ENCODE measurements at places on chromosomes 6 and 20. TPM values are rescaled to one million over a fixed set of nuclear protein-coding genes. Genes with fewer than 3 reads are reported as not detected.

- DNase-seq: no peak
Observed at GRCh38 chr20:63118303-63119120, 97.4 kb downstream of the YTHDF1 start.

- DNase-seq: peak; percentile 92
Observed at GRCh38 chr20:63071541-63072181, 64.9 kb upstream of the BHLHE23 start.

- peak; percentile 82 for DNase-seq
Observed at GRCh38 chr20:37299718-37300528, 10.5 kb downstream of the MANBAL start.

DNA sequence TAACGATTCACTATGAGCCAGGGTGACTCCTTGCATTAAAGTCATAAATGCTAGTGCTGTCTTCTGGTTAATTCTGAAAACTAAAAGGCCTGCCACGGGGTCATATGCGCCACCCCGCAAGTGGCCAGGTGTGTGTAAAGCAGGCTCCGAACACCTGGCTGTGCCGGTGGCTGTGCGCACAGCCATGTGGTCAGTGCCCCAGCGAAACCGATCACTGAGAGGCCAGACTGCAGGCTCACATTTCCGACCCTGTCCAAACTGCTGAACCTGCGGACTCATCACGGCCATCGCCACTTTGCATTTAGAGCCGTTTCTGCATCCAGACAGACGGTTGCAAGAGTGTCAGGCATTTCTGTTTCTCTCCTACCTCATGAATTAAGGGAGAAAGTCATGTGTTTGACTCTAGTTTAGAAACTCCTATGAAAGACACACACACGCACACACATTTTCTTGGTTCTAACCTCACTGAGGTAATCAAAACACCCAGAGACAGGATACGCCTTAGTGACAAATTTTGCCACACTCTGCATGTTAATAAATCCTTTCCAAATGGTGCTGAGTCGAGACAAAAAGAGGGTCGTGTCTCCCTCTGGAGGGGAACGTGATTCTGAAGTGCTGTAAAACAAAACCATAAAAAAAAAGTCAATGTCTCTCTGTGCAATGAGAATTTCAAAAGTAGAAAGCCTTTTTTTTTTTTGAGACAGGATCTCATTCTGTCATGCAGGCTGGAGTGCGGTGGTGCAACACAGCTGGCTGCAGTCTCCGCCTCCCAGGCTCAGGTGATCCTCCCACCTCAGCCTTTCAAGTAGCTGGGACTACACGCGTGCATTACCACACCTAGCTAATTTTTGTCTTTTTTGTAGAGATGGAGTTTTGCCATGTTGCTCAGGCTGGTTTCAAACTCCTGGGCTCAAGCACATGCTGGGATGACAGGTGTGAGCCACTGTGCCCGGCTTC, 31.0 kb upstream of the TCFL5 start:
- no peak for DNase-seq

GRCh38 chr20:40175296-40175695, 513.7 kb downstream of the MAFB start:
- no peak for DNase-seq

GRCh38 chr6:7104752-7105151, 3.0 kb upstream of the RREB1 start:
- no peak for DNase-seq

GRCh38 chr6:43823390-43823789, 53.4 kb downstream of the VEGFA start:
- DNase-seq: no peak

NFATC2 gene
- 0.51 TPM for total RNA-seq

SPATS1 gene
- total RNA-seq: not detected

DNA sequence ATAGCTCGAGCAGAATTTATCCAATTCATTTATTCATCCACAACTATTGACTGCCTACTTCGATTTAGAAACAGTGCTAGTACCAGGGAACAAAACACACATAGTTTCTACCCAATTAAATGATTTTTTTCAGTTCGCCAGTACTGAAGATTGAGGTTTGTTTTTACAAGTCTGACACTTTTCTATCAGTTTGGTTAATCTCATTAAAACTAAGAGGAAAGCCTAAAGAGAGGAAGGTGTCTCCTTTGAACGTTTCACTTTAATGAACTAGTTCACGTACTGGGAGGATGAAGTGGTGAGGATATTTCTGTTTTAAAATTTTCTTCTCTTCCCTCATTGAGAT, 570 bp upstream of the ANKS1A start:
- DNase-seq: no peak

GRCh38 chr6:106025655-106026054, 60.5 kb upstream of the PRDM1 start:
- DNase-seq: peak; percentile 67

LY6G5C gene
- 1.7 TPM for total RNA-seq

DNA sequence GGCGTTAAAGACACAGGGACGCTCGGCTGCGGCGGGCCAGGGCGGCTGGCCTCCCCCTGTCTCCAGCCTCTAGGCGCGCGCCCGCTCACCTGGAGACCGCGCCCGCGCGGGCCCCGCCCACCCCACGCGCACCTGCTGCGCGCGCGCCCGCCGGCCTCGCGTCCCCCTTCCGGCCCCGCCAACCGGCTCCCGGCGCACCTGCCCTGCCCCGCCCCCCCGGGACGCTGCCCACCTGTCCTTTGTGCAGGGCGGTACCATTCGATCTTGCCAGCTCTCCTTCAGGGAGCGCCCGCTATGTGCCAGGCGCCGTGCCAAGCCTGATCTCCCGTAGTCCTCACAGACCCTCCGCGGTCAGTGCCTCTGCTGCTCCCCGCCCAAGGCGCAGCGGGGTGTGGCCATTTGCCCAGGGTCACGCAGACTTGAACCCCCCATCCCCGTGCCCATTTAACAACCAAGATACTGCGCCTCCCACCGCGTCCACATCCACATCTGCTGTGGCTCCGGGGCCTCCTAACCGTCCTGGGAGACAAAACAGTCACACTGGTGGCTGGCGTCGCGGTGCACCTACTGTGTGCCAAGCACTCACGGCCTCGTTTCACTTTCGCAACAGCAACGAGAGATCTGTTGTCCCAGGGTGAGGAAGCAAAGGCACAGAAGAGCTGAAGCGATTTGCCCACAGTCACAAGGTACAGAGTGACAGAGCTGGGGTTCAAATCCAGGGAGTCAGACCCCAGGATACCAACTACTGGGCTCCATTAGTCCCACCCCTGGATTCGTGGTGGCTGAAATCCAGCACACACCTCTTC, 48.1 kb downstream of the NOL4L start:
- DNase-seq: no peak

- no peak for DNase-seq
Observed at GRCh38 chr20:38159957-38160756, 4.9 kb downstream of the TGM2 start.

PAK5 gene
- total RNA-seq: not detected

DNA sequence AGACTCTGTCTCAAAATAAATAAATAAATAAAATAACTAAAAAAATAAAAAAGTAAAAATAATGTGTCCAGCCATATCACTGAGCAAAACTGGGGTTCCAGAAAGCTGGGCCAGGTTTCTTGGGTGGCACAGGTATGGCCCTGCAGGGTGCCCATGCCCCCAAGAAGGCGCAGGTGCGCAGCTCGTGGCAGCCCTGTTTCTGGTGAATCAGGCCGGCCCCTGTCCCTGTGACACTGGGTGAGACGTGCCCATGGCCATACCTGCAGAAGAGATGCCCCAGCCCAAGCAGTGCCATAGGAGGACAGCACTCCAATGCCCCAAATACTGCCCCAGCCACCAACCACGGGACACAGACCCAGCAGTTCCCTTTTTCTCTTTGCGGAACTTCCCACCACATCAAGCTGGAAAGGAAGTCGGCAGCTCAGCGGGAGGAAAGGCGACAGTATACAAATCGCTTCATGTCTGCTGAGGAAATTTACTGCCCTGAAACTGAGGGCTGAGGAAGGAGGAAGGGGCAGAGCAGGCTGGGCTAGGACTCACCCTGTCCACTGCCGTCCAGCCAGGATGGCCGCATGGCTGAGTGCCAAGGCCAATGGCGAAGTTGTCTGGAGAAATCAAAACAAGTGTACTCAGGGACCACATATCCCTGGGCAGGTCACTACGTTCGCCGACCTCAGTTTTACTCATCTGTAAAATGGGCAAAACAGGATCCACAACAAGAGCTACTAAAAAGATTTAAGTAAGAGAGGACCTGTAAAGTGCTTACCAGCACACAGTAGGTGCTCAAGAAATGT, 55.4 kb downstream of the PREX1 start:
- no peak for DNase-seq

TRIM15 gene
- not detected for total RNA-seq

ID1 gene
- total RNA-seq: 780 TPM

DNA sequence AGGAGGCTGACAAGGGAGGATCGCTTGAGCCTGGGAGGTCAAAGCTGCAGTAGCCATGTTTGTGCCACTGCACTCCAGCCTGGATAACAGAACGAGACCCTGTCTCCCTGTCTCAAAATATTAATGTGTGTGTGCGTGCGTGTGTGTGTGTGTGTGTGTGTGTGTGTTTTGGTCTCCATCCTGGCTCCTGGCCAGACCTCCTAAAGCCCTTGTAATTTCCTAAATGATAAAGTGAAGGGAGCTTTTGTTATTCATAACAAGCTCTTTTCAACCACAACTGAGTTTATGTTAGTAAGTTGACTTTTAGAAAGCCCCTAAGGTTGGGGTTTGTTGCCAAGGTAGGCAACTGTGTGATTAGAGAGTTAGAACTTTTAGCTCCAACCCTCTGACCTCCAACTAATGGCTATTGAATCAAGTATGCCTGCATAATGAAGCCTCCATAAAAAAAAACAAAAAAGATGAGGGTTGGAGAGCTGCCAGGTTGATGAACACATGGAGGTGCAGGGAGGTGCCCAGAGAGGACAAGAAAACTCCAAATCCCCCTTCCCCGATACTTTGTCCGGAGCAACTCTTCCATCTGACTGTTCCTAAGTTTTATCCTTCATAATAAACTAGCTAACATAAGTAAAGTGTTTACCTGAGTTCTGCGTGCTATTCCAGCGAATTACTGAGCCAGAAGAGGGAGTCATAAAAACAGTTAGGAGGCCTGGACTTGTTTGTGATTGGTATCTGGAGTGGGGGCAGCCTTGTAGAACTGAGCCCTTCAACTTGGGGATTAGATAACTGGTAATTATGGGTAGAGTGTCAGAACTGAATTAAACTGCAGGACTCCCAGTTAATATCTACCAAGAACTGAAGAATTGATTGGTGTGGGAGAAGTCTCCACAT, 5.3 kb upstream of the AIF1 start:
- DNase-seq: no peak

DNA sequence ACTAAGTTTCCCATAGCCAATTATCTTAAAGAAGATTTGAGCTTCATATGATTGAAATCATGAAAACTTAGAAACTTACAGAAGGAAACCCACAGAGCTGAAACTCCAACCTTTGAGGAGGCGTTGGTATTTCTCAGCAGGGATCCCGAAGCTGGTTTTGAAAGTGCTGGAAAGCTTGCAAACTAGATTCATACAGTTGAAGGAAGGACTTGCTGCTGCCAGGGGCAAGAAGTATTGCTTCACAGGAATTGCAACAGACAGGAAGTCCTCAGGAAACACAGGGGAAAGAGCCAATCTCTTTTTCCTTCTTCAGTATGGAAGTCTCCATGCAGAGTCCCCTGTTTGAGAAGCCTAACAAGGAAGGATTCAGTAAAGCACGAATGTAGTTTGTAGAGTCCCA, 419.7 kb downstream of the CD109 start:
- peak; percentile 53 for DNase-seq

PDYN gene
- total RNA-seq: not detected

DNA sequence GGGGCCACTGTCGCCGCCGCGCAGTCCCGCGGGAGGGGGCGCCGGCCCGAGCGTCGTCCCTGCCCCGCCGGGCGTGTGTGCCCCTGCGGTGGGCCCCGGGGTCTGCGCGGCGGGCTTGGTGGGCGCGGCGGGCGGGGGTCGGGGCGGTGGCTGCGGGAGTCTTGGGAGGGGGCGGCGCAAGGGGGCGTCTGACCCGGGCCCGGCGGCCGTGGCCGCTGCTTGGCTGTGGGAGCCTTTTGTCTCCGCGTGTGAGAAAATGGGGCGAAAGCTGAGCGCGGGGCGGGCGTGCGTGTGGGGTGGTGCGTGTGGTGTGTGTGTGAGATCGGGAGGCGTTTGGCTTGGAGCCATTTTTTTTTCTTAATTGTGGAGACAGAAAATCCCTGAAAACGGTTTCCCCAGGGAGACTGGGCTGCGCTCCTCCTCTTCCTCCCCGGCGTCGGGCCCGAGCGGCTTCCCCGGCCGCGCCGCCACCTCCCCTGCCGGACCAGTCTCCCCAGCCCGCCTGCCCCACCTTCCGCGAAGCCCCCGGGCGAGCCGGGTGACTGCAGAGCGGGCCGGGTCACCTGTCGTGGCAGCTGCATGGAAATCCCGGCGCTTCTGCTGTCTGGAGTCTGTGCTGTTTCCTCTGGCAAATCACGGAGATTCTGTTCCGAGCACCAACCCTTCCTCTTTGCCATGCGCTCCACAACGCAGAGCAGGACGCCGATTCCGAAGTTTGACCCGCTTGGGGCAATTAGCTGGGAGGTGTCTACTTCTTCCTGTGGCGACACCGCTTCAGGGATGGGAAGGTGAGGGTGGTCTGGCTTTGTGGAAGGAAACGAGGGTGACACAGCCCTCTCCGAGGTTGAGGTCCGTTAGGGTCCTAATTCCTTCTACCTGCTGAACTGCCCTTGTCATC, 64.4 kb downstream of the GTF2H5 start:
- peak; percentile 82 for DNase-seq

DNA sequence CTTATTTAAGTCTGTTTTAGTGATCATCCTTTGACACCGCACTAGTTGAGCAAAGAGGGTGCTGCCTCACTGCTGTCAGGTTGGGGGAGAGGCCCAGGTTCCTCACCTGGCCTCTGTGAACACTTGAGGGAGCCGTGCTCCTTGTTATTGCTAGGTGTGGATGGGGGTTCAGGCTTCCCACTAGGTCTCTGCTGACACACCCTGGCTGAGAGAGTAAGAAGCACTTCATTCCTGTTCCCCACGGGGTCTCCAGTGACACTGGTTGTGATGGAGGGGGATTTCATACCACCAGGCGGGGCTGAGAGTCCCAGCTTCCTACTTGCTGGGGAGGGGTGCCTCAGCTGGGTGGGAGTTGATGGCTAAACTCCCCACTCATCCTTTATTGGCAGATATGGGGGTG, 11.1 kb upstream of the NOTCH4 start:
- no peak for DNase-seq

DNA sequence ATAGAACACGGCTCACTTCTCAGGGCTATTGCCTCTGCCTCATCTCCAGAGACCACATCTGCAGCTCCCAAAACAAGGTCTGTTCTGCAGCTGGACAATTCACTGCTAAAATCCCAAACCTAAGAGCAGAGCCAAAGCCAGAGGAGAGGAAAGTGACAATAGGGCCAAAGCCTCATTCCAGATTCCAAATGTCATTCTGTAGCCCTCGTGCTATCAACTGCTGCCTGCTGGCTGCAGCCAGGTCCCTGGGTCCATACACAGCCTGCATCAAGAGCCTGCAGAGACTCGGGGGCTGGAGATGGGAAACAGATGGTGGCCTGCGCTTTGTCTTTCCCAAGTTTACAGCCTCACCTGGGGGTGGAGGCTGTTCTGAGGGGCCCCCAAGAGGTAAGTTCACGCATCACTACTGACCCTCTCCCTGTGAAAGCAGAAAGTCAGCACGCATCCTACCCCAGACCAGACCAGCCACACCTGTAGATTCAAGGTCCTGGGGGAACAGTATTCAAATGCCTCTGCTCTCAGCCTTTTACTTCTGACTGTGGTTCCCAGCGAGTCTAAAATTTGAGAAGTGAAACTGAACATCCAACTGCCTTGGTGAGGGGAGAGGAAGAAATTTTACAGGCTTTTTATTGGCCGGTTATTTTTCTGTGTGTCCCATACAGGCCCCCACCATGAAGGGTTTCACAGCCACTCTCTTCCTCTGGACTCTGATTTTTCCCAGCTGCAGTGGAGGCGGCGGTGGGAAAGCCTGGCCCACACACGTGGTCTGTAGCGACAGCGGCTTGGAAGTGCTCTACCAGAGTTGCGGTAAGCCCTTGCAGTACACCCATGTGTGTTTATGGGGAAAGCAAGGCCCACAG, at the start of gene LY86:
LY86 (plus strand) TSS at position 657 of the 860 bp plus-strand sequence; CDS start at position 672, 15 bp downstream.
- DNase-seq: no peak

B3GALT4 gene
- total RNA-seq: 2.7 TPM
